Fibroblast of lung (primary cell): ENCODE measurements at places on chromosomes 6 and 20. TPM values are rescaled to one million over a fixed set of nuclear protein-coding genes. Genes with fewer than 3 reads are reported as not detected.
A peak's percentile ranks its signal among the peaks of the same experiment; 100 is the strongest.

Gene MAK
- polyA plus RNA-seq = 0.01 TPM in 1 of 2 replicates, not detected in the other

DNA sequence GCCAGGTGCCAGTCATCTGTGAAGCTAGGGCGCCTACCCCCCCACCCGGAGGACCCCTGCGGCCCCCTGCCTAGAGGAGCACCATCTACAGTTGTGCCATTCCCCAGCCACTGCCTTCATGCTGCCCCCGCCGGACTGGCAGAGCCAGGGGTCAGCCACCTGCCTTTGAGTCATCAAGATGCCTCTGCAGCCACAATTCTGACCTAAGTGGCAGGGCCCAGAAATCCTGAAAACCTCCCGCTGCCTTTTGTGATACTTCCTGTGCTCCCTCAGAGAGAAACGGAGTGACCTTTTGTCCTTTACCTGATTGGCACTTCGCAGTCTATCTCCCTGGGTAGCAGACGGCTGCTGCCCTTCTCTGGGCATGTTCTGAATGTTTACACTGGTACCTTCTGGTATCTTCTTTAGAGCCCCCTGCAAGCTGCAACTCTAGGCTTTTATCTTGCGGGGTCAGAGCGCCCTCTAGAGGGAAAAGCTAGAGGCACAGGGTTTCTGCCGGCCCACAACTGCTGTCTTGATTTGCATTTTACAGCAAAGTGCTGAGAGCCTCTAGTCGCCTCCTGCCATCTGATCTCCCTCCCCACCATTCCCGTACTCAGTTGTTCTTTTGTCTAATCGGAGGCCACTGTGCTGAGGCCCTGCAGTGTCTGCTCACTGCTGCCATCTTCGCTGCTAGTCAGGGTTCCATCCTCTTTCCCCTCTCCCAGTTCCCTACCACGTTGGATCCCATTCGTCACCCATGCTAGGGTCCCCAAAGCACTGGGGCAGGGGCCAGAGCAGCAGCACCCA lies 26.9 kb downstream of the SPATA2 start:
- DNase-seq = peak; percentile 66
- H3K4me3 ChIP-seq = no peak overlapping the region
- H3K27me3 ChIP-seq = no peaks in the 10 kb centered on the region

DNA sequence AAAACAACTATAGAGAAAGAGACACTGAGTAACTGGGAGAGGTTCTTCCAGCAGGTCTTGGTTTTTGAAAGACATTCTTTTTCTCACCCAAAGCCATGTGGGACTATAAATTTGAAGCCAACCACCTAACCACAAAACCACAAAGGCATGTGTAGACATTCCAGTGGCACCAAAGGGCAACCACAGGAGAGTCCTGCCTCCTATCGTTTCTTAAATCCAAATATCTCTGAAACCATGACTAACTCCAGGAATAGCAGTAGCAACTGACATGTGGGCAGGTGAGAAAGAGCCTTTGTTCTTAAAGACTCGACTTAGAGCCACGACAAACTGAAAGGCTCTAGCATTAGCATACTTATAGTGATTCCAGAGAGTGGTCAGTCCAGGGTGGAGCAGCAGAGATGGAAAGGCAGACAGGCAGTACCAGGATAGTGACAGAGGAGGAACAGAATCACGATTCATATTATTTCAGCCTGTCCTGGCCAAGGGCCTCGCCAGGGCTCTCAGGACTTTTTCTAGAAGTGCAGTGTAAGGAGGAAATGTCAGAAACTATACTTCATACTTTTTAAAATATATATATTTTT lies 9.4 kb upstream of the COL9A1 start:
- no peaks in the 10 kb centered on the region for H3K4me1 ChIP-seq
- H3K27me3 ChIP-seq = peaks cover 3% of the 10 kb centered on the region
- H3K4me3 ChIP-seq = no peak overlapping the region
- peak; percentile 96 for DNase-seq
- H3K27ac ChIP-seq = no peak overlapping the region

DNA sequence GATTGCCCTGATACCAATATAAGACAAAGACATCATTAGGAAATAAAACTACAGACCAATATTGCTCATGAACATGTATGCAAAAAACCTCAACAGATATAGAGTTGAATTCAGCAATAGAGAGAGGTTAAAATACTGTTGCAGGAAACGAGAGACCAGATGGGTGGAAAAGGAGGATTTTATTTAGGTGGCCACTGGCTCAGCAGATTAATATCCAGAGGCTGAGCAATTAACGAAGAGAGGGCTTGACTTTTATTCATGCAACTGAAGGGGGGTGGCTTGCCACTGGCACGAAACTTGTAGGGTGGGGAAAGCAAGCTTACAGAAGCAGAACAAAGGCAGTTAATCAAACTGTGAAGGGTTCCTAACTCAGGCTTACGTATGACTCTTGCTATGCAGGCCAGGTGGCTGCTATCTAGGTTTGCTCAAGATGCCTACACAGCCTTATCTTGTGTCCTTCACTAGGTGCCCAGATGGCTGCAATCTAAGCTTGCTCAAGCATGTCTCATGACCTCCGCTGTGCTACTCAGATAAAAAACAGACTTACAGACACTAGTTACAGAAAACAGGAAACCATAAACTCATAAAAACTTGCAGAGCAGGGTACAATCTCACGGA lies 126.4 kb downstream of the MMUT start:
- H3K4me3 ChIP-seq = no peak overlapping the region
- peak; percentile 33 for DNase-seq
- no peaks in the 10 kb centered on the region for H3K36me3 ChIP-seq

- no peaks in the 10 kb centered on the region for H3K27me3 ChIP-seq
- no peak overlapping the region for H3K4me3 ChIP-seq
- no peak for DNase-seq
- no peak overlapping the region for H3K27ac ChIP-seq
- no peaks in the 10 kb centered on the region for H3K36me3 ChIP-seq
Measured at GRCh38 chr6:163099621-163100171, 314.8 kb upstream of the QKI start.
